ENCODE measurements at places on chromosomes 6 and 20.

DNA sequence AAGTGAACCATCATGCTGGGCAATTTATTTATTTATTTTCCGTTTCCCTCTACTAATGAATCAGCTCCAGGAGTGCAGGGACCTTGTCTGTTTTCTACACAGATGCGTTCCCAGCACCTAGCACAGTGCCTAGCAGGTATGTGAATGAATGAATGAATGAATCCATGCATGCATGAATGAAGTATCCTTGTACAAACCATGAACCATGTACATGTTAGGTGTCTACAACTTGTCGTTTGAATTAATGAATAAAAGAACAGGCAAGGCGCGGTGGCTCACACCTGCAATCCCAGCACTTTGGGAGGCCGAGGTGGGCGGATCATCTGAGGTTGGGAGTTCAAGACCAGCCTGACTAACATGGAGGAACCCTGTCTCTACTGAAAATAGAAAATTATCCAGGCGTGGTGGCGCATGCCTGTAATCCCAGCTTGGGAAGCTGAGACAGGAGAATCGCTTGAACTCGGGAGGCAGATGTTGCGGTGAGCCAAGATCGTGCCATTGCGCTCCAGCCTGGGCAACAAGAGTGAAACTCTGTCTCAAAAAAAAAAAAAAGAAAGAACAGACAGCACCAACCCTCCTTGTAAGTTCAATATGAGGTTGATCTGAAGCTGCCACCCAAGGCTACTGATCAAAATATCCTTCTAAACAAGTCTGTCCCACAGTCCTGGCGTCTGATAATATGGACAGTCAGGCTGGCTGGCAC is 27.3 kb upstream of the SLC9A8 start:
- DNase-seq: no peak

DNA sequence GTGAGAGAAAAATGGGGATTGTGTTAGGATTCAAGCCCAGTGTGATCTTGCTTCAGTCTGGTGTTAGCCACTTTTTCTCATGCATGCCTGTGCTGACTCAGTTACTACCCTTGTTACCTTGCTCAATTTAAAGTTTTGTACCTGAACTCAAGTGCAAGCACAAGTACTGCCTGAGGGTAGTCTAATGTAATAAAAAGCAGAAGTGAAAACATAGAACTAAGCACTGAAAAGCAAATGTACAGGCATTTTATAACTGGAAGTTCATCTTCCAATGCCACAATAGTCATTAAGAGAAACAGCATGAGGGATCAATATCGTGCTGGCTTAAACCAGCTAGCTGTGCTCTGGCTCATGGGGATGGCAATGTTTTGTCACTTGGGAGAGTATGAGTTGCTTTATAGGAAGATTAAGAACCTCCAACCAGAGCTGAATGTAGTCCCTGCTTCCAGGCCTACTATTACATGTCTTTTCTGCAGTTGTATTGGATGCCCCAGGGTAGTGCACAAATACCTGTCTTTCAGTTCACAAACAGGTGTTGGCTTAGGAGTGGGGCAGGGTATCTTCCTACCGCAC is 48.7 kb downstream of the SLC35F1 start:
- DNase-seq: no peak

DNA sequence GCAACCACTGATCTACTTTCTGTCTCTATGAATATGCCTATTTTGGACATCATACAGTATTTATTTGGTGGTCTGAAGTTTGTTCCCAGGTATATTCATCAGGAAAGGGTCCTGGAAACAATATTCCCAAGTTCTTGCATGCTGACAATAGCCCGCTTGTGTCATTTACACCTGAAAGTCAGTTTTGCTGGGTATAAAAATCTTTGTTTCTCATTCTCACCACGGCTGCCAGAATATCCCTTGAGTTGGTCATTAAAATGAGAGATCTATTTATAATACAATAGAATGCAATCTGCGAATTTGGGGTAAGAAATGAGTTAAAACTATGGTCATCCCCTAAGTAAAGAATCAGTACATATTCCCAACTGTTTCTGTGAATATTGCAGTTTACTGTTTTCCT is 79.0 kb downstream of the MAN1A1 start:
- DNase-seq: no peak

DNA sequence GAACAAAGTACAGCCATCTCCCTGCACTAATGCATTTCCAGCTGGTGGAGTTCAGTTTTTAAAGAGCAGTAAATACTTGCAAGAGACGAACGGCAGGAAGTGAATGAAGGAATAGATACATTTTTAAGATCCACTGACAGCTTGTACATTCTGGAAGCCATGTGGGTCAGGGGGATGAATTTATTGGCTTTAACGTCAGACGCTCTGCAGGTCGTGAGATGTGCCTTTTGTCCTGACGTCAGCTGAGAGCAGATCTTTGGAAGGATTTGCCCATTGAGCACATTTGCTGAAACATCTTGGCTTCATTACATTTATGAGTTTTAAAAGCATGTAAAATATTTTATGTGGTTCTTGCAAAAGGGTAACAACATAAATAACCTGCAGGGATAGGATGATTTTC is 29.5 kb upstream of the SALL4 start:
- DNase-seq: no peak

- DNase-seq: no peak
These were observed 68.3 kb downstream of the MMS22L start for GRCh38 chr6:97214671-97215070.

- DNase-seq: no peak
These were observed 2.5 kb upstream of the OGFR start for GRCh38 chr20:62802026-62802712.

Measured in activated CD8-positive, alpha-beta memory T cell treated with anti-CD3 and anti-CD28 coated beads for 1 hour (primary cell).